Stimulated activated CD8-positive, alpha-beta memory T cell treated with anti-CD3 and anti-CD28 coated beads, Interleukin-4, amount 100 ng/mL, for 24 hours (primary cell): ENCODE measurements at places on chromosomes 2 and 18.

DNA sequence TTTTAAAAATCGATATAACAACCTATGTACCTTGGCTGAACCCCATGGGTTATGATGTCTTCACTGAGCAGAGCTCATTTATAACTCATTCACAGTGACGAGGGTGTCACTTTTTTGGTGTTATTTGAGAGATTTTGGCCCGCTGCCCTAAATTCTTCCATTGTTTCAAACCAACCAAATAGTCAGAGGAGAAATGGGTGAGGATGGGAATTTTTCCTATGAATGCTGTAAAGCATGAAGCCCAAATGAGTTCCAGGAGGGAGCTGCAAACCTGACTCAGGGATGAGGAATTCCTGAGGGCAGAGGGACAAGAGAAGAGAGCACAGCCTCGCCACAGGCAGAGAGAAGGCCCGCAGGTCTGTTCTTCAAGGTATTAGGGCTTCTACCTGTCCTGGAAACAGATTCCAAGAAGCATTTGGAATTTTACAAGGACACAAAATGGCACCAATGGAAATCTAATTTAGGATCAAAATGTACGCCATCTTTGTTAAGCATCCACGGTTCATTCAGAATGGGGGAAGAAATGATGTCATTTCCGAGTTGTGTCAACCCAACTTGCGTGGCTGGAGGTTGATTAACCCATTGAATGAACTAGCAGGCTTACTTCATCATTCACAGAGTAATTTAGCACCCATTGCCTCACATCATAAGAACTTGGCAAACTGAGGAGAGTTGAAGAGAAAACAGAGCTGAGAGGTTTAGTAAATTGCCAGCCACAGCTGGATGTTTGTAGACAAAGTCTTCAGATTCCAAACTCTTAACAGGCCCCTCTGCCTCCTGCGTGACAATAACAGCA lies 133.5 kb downstream of the LAMA3 start:
- DNase-seq, result no peak

GRCh38 chr2:118967124-118967880 lies 25.3 kb downstream of the MARCO start:
- DNase-seq, result no peak

DNA sequence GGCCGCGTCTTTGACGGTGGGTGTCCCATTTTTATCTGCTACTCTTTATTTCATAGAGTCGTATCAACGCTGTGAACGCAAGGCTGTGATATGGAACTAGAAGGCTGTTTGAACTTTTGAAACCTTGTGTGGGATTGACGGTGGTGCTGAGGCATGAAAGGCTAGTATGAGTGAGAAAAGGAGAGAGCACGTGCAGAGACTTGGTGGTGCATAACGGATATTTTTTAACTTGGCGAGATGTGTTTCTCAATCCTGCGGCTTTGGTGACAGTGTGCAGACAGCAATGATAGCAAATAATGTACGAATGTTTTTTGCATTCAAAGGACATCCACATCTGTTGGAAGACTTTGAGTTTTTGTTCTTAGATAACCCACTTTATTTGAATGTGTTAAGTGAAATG lies 6.2 kb downstream of the HES6 start:
- DNase-seq, result no peak

- DNase-seq, result no peak
Observed at GRCh38 chr2:220574038-220574437, 946.6 kb downstream of the SLC4A3 start.

DNA sequence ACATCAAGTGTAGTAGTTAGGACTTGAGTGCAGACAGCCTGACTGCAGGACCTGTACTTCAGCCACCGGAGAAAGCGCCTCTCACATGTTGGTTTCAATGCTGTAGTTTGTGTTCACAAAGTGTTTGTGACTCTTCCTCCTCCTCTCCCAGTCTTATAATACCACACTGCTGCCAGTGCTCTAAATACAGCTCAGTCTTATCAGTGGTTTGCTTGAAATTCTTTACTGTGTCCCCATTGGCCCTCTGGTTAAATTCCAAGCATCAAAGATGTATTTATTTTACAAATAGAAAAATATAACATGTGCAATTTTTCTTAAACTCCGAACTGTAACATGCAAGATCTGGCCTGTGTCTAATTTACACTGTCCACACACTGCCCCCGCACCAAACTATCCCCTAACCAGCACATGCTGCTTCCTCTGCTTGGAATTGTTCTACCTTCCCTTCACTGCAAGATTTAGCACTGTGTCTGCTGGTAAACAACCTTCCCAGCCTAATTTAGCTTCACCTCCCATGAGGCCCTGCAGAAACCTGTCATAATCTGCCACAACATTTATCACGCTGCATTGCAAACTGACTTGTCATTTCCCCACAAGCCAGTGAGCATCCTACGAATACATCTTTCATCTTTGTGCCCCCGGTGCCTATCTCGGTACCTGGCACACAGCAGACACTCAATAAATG lies 77.1 kb downstream of the SUMO1 start:
- no peak for DNase-seq

GRCh38 chr2:121137571-121137970 lies 147.4 kb downstream of the TFCP2L1 start:
- no peak for DNase-seq

DNA sequence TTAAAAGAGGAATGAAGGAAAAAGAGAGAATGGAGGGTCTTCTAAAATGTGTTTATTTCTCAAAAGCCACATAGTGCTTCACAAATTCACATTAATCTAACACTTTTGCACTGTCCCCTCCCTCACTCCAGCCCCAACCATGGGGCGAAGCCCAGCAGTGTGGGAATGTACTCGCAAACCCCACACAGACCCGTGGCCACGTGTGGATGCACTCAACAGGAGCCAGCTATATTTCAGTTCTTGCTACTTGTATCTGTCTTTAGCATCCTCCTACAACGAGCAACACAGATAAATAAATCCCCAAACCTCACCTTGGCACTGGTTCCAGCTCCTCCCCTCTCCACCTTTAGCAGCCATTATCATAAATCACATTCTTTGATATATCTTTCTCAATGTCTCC lies 91.9 kb upstream of the TMEM200C start:
- DNase-seq, result no peak

GRCh38 chr2:36423172-36423571 lies 67.6 kb downstream of the CRIM1 start:
- DNase-seq, result no peak

GRCh38 chr18:62346333-62347088 lies 21.4 kb downstream of the TNFRSF11A start:
- DNase-seq, result no peak

GRCh38 chr2:240183006-240183874 lies 42.8 kb upstream of the OTOS start:
- DNase-seq, result no peak

DNA sequence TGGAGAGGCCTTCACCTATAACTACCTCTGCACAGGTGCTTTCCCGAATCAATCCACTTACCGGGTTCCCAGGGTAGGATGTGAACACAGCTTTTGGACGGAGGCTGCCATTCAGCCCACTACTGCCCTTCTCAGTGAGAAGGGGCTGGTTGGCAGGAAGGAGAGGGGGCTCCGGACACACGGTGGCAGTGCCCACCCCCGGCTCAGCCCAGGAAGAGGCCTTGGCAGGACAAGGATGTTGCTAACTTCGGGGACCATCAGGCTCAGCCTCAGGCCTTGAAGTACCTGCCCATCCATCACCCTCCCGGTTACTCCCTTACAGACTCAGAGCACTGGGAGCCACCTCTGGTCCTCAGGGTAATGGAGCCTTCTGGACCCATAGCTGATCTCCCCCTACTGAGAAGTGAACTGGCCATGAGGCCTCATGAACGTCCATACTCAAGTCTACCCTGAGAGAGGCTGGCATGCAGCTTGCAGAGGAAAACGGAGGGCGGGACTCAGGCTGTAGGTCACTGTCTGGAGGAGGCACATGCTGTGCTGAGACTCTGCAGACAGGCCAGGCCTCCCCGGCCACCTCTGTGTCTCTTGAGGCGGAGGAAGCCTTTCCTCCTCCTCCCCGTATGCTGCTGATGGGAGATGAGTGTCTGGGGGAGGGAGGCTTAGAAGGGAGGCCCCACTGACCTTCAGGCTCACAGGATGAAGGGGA lies 191.0 kb downstream of the TWIST2 start:
- DNase-seq, result no peak

- no peak for DNase-seq
Observed at GRCh38 chr18:9226463-9226862, 89.9 kb downstream of the ANKRD12 start.

- DNase-seq, result no peak
Observed at GRCh38 chr2:98654699-98655495, 46.5 kb downstream of the UNC50 start.

- no peak for DNase-seq
Observed at GRCh38 chr2:207390302-207391095, 139.3 kb upstream of the CREB1 start.

GRCh38 chr2:150989969-150990368 lies 271.7 kb downstream of the RBM43 start:
- no peak for DNase-seq

DNA sequence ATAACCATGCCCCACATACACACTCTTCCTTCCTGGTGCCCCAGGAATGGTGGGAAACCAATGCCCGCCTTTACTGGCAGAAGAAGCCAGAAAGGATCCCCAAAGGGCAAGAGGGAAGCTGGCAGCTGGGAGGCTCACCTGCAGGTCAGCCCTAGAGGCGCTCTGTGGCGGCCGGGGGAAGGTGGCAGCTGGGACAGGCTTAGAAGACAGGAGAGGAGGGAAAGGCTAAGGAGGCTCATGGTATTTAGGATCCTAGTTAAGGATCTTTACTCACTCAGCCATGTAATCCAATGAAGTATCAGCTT lies 23.8 kb downstream of the ADRA2B start:
- DNase-seq, result no peak

DNA sequence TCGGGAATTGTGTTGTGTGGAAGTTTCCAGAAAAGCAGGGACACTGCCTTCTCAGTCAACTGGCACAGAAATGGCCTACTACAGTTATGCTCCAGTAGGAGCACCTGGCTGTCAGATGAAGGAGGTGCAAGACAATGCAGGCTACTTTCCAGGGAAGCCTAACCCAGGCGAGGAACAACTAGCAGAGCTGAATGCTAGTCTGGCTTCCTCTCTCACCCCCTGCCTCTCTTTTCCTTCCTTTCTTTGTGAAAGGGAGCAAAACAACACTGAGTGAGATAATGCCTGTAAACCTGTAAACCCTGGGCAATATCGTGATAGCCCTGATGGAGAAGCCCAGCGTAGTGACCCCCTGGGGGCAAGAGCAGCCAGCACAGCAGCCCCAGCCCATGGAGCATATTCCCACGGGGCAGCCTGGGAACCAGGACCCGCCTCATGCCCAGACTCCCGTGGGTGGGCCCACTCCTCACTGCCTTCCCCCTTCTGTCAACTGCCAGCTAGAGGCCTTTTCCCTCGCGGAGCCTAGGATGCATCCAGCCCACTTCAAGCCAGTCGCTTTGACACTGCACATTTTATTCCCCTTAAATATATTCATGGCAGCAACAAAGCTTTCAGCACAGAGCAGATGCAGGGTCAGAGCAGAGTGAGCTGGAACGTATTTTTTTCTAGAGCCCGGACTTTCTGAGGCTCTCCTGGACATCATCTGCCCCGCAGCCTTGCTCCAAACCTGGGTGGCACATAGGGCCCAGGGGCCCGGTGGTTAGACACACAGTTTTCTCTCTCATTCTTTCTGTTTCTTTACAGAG lies 77.0 kb downstream of the PDCL3 start:
- DNase-seq, result no peak

DNA sequence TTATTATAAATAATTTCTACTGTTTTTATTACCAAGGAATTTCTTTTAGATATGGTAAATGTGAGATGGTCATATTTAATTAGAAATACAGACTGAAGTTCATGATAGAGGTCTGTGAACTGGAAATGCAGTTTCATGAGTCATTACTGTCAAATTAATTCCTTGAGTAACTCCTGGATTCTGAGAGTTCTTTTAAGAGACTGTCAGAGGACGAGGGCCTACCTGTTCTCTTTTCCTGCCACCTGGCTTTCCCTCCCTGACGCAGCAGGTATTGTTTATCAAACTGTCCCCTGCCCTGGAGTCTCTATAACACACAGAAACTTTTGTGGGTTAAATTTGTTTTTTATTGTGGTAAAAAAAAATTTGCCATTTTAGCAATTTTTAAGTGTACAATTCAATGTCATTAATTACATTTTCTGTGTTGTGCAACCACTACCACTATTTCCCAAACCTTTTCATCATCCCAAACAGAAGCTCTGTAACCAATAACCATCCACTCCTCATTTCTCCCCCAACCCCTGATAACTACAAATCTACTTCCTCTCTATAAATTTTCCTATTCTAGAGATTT lies 142.6 kb downstream of the DIS3L2 start:
- DNase-seq, result no peak

DNA sequence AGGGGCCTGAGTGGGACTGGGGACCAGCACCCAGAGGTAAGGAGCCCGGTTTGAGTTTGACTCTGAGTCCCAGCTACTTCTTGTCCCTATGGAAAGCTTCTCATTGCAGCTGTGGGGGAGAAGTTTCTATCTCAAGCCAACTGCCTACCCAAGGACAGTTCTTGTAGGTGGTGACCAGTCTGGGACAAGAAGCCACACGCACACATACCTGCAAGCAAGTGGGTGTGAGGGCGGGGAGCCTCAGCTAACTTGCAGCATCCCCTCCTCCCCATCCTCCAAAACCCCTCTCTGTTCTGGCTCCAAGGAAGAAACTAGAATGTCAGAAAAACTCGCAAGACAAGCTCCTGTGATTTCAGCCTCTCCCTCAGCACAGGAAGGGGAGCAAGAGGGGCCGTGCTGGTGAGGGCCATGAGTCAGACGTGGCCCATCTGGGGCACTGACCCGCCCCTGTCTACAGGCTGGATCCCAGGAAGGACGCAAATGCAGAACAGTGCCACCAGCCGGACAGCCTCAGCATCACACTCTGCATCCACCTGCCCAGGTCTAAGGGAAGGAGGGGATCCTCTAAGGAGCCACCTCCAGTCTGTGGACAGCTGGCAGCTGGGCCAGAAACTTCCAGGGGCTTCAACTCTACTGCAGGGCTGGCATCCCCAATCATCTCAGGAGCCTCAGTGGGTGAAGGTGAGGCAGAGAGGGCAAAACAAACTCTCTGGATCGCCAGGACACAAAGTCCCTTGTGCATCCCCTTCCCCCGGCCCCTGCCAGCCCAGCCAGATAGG lies 103.4 kb downstream of the TNS1 start:
- DNase-seq, result no peak

DNA sequence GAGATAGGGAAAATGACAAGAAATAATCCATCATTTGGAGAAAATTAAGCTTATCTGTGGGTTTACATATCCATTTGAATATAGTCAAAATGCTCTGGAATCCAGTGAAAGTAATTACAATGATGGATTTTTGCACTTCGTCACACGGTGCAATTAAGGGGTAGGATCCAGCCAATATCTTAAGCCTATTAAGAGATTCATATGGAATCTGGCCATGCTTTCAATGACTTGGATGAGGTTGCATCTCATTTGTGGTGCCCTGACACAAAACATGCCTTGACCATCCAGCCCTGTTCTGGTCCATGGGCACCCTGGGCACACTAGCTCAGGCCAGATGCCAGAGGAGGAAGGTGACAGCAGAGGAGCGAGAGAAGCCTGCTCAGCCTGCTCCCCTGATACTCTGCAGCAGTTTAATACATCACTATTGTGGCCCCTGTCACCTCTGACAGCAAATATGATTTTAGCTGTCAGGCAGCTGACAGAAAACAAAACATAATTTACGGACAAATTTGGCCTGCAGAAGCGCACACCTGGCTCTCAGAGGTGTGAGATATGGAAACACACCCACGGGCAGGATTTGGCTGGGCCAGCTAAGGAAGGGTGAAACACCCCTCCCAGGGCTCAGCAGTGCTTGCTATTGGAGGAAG lies 94.1 kb upstream of the ST8SIA3 start:
- no peak for DNase-seq
